ENCODE measurements at places on chromosomes 2 and 18.

DNA sequence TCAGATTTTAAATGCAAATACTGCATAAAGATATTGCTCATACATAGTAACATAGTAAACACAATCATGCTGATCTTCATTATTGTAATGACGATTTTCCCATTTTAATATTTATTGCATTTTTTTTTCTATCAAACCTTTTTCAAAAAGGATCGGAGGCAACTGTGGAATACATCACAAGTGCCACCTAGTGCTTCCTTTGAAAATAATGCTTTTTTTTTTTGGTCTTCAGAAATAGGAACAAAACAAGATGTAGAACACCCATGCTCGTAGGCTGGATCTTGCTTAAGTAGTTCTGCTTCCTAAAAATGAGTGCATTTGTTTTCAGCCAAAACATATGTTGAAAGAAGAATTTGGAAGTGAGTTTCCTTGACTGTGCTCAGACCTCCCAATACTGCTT is 35.7 kb upstream of the GPR155 start:
- no peak for DNase-seq

- DNase-seq: no peak
These were observed 2.7 kb downstream of the CXCR4 start for GRCh38 chr2:136115183-136115761.

- DNase-seq: no peak
These were observed 50.9 kb downstream of the RRM2 start for GRCh38 chr2:10173258-10174005.

DNA sequence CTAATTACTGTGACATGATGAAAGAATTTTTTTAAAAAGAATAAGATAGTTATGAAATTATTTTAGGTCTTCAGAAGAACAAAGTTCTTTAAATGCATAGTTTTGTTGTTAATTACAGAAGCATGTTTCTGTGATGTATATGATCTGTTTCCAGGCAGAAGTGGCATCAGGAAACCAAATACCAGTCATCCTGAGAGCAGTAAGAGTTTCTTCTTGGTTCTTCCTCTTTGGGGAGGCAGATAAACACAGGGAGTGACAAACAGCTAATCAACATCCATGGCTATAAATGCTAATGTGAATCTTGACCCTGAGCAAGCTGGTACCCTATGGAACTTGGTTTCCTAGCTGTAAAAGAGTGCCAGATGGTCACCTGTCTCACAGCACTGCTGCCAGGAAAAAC is 29.2 kb downstream of the WIPF1 start:
- DNase-seq: no peak

DNA sequence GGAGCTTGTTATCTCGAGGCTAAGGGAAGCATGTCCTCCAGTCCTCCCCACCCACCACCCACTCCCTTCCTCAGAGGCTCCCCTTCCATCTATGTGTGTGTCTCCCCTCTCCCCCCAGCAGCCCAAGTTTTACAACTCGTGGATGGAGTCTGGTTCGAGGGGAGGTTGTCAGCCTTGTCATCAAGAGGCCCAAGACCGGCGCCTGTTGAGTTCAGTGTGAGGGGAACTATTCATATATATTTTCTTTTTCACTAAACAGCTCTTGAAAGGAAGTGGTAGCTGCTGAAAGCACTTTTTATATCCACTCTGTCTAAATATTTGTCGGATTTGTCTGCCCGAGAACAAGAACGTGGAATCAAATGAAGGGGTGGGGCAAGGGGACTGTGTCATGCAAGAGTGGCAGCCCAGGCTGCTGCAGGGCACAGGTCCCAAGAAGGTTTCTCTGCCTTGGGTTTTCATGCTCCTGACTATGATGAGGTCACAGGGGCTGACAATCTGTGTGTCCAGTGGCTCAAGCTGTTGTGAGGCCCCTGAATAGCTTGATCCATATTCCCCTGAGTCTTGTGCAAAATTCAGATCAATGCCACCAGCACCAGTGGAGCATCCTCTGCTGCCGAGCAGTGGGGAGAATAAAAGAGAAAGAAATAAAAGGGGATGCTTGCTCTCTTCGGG is 35.0 kb downstream of the NRP2 start:
- DNase-seq: no peak

DNA sequence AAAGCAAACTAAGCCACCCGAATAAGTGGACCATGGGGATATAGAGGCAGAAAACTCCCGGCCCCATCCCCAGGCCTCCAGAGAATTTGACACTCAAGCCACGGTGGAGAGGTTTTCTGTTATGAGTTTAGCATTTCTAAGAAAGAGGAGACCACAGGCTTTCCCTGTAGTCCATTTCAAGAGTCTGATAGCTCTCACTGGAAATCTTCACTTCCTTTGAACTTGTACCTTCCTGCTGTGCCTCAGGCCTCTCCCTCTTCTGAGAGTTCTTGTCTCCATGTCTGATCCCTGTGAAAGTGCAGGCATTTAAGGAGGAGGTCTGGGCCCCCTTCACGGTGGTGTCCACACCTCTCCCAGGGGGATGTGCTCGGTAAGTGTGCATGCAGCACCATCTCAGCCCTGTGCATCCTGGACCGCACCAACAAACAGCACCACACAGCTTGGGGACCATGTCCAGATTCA is 113.7 kb downstream of the BCL2 start:
- no peak for DNase-seq

DNA sequence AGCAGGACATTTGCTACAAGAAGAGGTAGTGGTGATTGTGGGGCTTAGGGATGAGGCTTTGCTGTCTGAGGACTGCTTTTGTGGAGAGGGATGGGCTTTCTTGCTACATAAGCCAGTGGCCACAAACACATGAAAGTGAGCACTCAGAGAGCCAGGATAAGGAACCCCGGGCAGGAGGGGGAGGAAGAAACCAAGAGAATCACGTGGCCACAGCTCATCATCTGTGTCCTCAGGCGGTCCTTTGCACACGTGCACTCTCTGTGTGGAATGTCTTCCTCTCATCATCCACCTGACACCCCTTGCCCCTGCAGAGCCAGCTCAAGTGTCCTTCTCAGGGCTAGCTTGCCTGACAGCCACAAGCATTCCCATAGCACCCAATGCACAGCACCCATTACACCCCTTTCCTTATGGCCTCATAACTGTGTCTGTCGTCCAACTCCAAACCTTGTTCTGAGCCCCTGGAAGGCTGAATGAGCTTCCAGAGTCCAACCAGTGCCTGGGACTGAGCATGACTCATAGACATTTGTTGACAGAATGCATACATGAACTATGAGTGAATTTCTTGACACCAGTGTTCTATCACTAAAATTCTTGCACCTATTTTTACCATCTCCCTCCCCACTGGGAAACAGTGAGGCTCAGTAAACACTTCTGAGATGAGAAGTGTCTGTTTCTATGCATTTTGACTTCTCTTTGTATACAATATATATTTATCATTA is 398.3 kb downstream of the ALK start:
- no peak for DNase-seq

GRCh38 chr2:85033388-85033787 is 62.4 kb downstream of the KCMF1 start:
- DNase-seq: no peak

DNA sequence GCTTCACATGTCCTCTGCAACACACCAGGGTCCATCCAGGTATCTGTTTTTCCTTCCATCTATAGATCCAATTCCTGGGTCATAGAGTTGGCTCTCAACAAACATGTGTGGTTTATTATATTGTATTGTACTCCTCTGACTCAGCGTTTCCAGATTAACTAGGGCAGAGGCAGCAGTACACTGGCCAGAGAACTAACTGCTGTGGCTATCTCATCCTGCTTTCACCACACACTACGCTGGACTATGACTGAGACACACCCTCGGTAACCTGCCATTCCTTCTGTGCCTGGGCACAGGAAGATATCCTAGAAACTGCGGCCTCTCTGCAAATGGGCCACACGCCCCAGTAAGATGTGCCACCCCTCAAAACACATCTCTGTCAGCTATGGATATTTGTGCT is 159.8 kb upstream of the STK17B start:
- no peak for DNase-seq

DNA sequence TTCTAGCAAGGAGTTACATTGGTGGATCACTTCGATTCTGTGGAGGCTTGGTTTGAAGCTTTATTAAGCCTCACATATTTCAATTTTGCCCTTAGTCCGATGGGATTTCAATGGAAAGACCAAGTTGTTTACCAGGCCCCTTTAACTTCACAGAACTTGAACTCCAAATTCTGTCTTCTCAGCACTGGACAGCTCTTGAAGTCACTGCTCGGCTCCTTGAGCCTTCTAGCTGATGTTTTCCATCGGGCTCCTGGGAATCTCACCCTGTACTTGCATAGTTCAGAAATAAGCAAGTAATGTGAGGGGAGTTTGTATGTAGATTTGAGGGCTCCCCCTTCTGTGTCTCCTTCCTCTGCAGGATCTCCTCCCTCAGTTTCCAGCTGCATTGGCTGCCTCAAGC is 15.1 kb downstream of the OXER1 start:
- no peak for DNase-seq

DNA sequence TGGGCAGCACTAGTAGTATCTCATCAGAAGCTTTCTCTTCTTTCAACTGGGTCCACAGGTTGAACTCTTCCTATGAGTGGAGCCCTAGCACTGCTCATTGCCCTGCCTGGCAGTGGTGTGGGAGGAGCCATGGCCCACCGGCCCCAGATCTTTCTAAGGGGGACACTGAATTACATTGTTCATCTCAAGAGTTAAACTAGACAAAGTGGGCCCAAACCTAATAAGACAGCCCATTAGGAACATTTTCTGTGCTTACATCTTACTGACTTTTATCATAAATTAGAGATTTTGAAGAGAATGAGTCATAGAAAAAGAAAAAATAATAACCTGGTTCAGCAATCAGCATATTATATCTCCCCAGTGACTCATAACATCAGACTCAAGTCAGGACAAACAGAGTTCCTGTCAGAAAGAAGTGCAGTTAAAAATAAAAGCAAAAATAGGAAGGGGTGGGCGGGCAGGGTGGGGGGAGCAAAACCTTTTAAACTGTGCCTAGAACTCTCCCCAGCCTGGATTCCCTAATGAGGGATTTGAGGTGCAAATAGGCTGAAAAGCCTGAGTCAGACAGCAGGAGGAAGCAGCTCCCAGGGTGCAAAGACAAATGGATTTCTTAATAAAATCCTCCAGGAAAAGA is 161.6 kb upstream of the TRIB2 start:
- peak; percentile 55 for DNase-seq

GRCh38 chr2:151161821-151162551 is 99.7 kb downstream of the RBM43 start:
- no peak for DNase-seq

GRCh38 chr2:46365913-46366667 is 68.9 kb downstream of the EPAS1 start:
- no peak for DNase-seq

- peak; percentile 45 for DNase-seq
These were observed 80.7 kb upstream of the MEX3C start for GRCh38 chr18:51278045-51278649.

DNA sequence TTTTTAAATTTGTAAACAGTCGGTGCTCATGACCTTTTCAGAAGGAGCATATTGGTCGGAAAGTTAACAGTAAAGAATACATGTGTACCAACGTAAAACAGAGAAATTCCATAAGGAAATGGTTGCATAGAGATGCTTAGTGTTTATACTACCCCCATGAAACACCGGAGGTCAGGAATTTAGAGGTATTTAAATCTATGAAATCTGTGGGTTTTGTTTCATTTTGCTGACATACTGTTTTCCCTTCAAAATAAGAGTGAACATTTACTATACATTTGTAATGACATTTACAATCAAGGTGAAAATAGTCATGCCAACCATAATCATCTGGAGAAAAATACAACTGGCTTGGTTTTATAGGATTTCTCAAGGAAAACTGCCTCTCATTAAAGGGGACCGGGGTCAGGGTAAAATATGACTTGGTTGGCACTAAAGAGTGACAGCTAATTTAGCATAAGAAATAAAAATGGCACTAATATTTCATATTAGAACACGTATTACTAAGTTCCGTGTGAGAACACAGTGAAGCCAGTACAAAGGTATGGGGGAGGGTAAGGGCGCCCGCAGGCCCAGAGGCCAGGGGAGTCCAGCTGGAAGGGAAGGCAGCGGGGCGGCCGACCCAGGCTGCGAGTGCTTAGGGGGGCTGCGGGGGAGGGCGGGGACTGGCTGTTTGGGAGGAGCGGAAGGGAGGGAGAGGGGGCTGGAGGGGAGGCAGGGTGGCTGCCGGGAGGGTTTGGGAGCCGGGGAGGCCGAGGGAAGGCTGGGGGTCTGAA is 1.1 kb upstream of the RNU4ATAC start:
- DNase-seq: no peak

GRCh38 chr2:160869411-160869810 is 290.8 kb upstream of the TANK start:
- no peak for DNase-seq

- DNase-seq: no peak
These were observed 80.0 kb downstream of the COPS8 start for GRCh38 chr2:237165405-237166276.

DNA sequence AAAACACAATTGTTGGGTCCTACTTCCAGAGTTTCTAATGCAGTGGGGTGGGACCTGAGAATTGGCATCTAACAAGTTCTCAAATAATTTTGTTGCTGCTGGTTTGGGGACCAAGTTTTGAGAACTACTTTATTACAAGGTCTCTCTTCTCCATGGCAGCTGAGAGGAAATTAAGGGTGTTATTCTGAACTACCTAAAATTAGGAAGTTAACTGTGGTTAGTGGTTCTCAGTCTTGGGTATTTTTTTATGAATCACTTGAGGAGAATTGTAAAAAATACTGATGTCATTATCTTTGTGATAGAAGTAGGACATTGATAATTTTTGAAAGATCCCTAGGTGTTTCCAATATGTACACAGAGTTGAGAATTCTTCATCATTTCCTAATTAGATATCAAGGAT is 210.2 kb downstream of the MC4R start:
- no peak for DNase-seq

GRCh38 chr2:204897561-204897960 is 352.3 kb downstream of the PARD3B start:
- DNase-seq: no peak

DNA sequence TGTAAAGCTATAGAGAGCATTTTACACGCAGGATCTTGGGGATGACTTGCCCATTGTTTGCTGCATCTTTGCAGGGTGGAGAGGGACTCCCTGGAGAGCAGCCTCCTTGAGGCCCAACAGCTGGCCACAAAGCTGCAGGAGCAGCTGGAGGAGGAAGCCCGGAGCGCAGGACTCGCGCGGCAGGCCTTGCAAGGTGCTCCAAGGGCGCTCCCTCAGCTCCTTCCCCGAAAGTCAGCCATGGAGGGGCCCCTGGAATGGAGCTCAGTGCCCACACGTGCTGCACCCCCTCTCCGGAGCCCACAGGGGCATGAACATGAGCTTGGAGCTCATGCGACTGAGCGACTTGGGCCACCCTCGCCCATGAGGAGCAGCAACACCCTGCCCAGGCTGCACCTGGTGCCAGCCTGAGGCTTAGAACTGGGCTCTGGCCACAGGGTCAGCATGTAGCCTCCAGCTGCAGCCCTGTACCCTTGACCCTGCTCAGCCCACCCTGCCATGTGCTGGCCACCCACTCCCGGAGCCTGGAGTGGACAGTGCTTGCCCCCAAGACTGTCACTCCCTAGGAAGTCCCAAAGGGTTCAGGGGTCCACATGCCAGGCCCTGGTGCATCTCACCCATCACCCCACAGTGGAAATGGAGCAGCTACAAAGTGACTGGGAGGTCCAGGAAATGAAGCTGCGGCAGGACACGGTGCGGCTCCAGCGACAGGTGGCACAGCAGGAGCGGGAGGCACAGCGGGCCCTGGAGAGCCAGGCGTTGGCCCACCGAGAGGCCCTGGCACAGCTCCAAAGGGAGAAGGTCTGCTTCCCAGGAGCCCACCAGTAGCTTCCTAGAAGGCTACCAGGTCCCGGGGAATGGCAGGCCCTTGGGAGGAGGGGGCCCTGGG is 43.0 kb downstream of the CROCC2 start:
- no peak for DNase-seq

- no peak for DNase-seq
These were observed 92.0 kb downstream of the GAREM1 start for GRCh38 chr18:32378705-32379104.

GRCh38 chr2:126275098-126275497 is 380.9 kb upstream of the GYPC start:
- DNase-seq: no peak

All from stimulated activated CD4-positive, alpha-beta T cell treated with anti-CD3 and anti-CD28 coated beads, Interleukin-4, amount 100 ng/mL, for 24 hours (primary cell).